ENCODE measurements at places on chromosomes 2 and 18.

DNA sequence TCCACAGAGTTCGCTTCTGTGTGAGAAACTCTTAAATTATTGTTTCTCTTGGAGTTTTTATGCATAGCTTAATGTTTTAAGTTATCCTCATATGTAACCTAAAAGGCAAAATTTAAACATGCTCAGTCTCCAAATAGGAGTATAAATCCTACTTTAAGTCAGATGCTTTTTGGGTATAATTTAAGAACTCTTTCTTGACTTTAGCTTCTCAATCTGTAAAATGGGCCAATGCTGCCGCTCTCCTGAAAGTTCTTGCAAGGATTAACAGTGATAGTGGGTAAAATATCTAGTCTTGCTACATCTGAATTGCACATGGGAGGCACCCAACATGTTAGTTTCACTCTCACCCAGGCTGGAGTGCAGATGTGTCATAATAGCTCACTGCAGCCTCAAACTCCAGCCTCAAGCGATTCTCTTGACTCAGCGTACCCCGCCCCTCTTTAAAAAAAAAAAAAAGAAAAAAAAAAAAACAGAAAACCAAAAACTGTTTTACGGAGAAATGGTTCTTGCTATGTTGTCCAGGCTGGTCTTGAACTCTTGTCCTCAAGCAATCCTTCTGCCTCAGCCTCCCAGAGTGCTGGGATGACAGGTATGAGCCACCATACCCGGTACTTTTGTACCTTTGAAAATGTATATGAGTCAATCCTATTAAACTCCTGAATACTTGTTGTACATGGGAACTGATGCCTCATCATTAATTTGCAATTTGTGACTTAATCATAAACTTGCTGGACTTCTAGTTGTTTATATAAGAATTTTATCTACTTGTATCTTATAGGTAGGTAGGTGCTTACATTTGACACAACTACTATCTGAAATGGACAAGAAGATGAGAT, 1.8 kb downstream of the FBXO48 start:
- DNase-seq = no peak

DNA sequence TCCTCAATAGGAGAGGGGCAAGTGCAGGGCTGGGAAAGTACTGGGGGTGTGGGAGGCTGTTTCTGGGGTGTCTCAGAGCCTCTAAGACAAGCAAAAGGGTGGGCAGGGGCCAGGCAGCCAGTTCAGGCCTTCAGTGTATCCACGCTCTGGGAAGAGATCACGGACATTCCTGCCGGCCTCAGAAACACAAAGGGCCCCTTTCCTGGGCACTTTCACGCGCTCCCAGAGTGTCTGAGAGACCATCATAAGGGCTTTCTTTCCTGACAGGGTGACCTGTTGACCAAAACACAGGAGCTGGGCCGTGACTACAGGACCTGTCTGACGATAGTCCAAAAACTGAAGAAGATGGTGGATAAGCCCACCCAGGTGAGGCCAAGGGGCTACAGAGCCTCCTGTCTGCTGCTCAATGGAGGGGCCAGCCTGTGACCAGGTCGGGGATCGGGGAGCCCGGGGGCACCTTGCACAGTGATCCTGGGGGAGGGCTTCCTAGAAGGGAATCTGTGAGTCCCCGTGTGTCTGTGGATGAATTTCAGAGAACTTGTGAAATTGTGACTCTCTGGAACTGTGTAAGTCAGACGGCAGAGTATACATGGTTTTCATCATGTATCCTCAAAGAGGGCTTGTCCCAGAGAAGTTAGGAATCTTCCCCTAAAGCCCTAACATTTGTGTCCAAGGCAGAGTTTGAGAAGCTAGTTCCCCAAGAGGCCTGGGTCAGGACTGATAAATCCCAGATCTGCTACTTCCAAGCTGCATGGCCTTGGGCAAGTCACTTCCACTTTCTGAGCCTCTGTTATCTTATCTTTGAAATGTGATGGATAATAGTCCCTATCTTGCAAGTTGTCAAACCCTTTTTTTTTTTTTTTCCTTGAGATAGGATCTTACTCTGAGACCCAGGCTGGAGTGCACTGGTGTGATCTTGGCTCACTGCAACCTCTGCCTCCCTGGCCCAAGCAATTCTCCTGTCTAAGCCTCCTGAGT, 1.8 kb downstream of the GNLY start:
- no peak for DNase-seq

GRCh38 chr2:158740127-158740526, 55.0 kb upstream of the DAPL1 start:
- DNase-seq = no peak

GRCh38 chr2:207231106-207231865, 65.5 kb upstream of the KLF7 start:
- no peak for DNase-seq

DNA sequence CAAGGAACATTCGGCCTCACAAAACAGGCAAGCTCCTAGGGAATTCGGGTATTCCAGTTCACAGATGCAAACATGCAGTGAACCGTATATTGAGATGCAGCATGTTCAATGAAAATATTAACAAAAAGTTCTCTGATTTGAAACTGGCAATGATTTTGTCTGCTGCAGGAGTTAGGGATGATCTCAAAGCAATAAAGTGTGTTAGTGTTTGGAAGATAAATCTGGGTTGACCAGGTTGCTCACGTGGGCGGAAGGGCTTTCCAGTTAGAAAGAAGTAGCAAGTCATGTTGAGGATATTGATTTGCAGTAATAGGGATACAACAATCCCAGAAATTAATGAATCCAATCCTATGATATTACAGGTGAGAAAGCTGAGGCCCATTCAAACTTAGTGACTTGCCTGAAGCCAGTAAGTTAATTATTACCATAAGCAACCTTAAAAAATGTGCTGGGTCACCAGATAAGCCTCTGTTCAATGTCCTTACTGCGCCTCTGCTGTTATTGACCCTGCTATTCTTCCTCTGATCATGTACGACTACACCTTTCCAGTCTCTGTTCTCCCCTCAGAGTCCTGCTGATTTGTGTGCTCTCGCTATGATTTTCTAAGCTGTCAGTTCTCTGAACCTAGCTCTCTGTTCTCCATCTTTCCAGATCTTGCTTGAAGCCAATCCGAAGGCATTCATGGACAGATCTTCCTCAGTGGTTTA, 370.8 kb downstream of the DSEL start:
- DNase-seq = no peak

DNA sequence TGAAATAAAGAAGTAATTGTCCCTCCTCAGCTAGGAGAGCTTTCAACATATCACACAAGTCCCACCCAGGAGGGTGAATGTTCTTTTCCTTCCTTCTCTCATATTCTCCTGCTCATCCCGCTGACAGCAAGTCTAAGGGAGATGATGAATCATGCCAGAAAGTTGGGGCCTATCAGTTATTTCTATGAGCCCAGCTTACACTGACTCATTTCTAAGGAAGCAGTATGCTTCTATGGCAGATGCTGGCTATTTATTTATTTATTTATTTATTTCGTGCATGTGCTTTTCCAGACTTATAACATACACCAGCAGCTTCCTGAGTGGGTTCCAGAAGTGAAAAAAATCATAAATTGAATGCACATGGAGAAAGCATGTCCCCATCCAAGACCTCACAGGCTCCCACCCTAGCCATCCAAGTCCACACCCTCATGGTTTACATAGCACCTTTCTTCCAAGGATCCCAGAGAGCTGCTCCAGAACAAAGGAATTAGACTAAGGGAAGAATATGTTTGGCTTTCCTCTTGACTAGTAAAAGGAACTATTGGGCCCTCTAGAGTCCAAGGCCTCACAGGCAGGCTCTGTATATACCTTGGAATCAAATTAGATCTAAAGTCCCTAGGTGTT, 1074.2 kb upstream of the ZEB2 start:
- peak; percentile 38 for DNase-seq

GRCh38 chr2:220123751-220124150, 496.3 kb downstream of the SLC4A3 start:
- no peak for DNase-seq

GRCh38 chr18:11759456-11759855, 70.4 kb downstream of the GNAL start:
- DNase-seq = no peak
